ENCODE measurements at places on chromosomes 6 and 20. TPM values are rescaled to one million over a fixed set of nuclear protein-coding genes. Genes with fewer than 3 reads are reported as not detected.

- no peak for DNase-seq
Measured at GRCh38 chr6:23176883-23177282, 607.5 kb downstream of the HDGFL1 start.

Gene WFDC13
- total RNA-seq = not detected

GRCh38 chr6:168243812-168244376 lies 75.7 kb downstream of the DACT2 start:
- DNase-seq = no peak

GRCh38 chr6:29679962-29680361 lies 990 bp downstream of the ZFP57 start:
- DNase-seq = no peak

- DNase-seq = no peak
Measured at GRCh38 chr6:138957484-138957883, 30.6 kb downstream of the REPS1 start.

GRCh38 chr6:44475779-44476434 lies 88.4 kb downstream of the CDC5L start:
- DNase-seq = peak; percentile 51

- no peak for DNase-seq
Measured at GRCh38 chr6:15183979-15184378, 61.9 kb upstream of the JARID2 start.

DNA sequence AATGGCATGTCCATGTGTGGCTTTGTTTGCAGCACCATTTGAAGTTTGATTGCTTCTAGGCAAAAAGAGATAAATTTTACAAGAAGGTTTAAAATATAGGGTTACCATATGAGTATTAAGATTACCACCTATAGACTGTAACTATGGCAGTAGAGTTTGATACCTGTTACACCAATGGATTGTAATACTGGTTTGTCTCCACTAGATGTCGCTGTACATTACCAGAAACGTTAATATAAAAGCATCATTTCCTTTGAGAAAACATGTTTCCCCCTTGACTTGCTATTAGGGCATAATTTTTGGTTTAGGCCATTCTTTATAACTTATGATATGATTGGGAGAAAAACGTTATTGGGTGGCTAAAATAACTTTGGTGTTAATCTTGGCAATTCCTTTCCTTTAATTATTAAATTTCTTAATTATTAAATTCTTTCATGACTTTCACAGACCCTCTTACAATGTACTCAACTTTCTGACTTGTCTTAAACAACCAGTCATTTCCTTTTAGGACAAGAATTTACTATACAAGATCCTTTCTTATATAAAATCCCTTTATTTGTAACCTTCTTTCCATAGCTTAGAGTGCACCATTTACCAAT lies 42.8 kb downstream of the HLA-DPB1 start:
- peak; percentile 46 for DNase-seq

DNA sequence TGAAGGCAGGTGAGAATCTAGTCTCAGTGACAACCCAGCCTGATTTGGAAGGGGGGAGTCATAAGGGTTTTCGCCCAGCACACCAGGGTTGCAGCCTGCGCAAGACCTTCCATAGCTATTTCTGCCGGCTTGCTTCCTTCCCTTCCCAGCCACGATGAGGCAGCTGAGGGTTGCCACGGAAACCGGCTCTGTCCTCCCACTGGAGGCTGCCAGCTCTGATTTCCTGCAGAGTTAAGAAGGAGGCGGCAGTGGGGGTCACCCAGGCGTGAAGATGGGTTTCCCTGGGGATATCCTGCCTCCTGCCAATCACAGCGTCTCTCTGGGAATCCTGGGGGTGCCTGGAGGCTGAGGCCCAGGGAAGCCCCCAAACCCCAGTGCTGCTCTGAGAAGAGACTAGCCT lies 23.1 kb upstream of the KCNB1 start:
- DNase-seq = no peak

DNA sequence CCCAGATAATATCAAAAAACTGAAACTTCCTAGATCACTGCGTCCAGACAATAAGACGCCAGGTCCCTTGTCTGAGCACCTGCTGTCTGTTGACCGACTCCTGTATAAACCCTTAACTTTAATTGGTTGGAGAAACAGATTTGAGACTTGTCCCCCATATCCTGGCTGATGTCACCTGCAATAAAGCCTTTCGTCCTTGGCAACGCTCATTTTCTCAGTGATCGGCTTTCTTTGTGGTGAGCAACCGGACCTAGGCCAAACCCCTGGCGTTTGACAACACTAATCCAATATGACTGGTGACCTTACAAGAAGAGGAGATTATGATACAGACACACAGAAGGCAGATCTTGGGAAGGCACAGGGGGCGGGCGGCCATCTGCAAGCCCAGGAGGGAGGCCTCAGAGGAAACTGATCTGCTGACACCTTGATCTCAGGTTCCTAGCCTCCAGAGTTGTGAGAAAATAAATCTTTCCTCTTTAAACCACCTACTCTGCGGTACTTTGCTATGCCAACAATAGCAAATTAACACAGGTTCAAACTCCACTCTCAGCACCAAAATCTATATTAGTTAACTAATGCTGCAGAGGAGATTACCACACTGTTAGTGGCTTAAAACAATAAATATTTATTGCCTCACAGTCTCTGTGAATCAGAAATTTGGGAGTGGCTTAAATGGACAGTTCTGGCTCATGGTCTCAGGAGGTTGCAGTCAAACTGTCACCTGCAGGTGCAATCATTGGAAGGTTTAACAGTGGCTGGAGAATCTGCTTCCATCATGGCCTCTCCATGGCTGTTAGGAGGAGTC lies 178.7 kb downstream of the OTOR start:
- DNase-seq = no peak

DNA sequence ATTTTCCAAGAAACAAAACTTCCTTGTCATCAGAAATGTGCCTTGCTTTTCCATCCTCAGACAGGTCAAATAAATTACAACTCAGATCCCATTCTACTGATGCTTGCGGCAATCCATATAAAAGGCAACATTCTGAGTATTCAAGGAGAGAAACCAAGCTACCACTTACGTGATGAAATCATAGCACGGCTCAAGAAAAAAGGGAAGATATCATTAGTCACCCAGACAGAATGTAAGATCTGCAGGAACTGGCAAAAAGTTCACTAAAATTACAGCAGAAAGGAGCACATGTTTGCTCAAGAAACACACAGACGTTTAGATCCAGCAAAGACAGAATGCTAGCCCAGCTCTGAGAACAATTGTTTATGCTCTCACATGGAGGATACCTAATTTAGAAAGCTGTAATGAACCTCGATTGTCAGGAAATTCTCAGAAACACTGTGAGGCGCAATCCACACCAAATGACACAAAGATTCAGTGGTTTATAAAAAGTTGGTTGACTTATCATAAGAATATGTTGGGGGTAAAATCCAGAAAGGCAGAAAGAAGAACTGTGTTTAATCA lies 304.2 kb downstream of the ADGRG6 start:
- DNase-seq = no peak

Gene ZNF391
- total RNA-seq = 1.1 TPM

Gene FHL5
- not detected for total RNA-seq

Gene ANGPT4
- not detected for total RNA-seq

DNA sequence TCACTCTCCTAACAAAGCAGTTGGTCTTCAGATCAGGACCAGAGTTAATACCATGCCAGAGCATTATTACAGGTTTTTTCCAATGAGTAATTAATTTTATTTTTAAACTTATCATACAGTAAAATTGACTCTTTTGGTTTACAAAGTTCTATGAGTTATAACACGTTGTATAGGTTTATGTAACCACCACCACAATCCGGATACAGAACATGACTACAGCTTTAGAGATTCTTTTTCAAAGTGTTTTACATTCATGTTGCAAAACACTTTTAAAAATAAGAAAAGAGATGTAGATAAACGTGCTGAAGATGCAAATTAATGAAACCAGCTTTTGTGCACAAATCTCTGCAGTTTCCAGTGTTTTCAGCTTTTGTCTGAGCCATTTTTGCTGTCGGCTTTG lies 1.5 kb upstream of the TPBG start:
- no peak for DNase-seq

Gene EDN3
- total RNA-seq = not detected
